ENCODE measurements at places on chromosomes 13 and 19.

- no peak for DNase-seq
Observed at GRCh38 chr13:100854006-100854405, 179.4 kb upstream of the TMTC4 start.

- DNase-seq, result no peak
Observed at GRCh38 chr13:32142115-32142514, 110.5 kb downstream of the FRY start.

GRCh38 chr13:20160306-20161274, at the start of gene GJA3:
TSS of gene GJA3 (minus strand) at chr13:20161052. CDS start at chr13:20143288, 17,764 bp downstream.
- no peak for DNase-seq

DNA sequence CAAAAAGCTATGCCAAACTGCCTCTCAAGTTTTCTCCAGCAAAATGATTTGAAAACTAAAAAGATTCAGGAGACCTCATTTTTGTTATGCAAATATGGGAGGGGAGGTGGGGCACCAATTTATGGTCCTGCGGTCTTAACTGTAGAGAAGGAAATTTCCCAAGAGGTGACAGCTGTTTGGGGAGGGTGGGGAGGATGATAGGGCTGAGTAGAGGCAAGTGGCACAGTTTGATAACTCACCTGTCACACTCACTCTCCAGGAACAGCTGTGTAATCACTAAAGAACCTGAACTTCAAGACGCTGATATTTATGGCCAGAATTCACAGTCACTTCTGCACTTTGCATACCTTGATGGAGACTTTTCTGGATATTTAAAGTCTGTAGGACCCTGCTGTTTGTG, 232.9 kb upstream of the STARD13 start:
- DNase-seq, result no peak

GRCh38 chr19:29947871-29948270, 5.8 kb downstream of the URI1 start:
- DNase-seq, result no peak

DNA sequence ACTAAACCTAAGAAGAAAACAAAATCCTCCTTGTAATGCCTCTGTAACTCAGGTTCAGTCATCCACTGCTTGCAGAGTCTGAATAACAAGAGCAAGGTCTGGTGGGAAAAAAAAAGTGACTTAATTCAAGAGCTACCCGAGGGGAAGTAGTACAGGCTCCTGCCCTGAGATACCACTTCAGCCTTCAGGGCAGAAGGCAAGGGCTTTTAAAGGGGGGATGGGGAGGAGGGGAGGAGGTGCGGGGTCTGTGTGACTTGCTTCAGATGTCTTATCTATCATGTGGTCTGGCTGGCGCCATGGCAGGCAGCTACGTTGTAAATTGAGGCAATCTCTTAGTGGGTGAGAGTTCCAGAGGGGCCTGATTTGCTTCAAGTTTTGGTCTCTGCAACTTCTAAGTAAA, 66.7 kb downstream of the LRRC63 start:
- DNase-seq, result peak; percentile 10

- no peak for DNase-seq
Observed at GRCh38 chr13:112704308-112705145, 14.7 kb downstream of the ATP11A start.

GRCh38 chr13:48570216-48570828, 37.4 kb upstream of the RCBTB2 start:
- DNase-seq, result peak; percentile 86

- no peak for DNase-seq
Observed at GRCh38 chr19:2224754-2225349, 11.3 kb downstream of the PLEKHJ1 start.

- DNase-seq, result peak; percentile 60
Observed at GRCh38 chr19:38290631-38291147, 13.4 kb upstream of the C19orf33 start.

DNA sequence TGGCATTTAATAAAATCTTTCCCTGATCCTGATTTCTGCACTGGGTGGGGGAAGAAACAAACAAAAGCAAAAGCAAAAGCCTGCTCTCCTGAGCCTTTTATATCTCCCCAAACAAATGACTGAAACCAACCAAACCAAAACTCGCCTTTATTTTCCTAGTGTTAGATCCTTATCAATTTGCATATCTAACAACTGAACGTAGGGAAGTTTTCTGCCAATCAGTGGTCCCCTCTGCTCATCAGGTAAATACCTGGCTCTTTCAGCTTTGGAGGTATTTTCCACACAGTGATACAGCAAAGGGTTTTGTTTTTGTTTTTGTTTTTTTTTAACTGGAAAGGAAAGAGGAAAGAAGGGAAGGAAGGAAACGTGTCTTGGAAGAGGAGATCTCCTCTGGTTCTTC, 3.3 kb downstream of the AMER2 start:
- DNase-seq, result no peak

DNA sequence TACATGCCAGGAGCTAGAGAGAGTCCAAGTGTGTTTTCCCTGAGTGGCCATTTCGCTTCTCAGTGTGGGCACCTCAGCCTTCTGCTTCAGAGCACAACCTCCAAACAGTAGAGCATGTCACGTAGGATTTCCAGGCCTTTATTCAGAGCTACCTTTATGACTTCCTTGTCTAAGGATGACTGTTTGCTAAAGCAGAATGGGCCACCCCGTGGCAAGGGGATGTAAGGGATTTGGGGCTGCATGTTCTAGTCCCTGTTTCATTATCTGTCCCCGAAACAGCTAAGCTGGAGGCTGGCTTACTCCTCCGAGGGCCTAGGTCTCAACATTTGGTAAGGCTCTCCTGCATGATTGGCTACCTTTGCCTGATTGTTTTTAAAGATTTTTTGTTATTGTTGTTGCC, 6.0 kb downstream of the RNASEH2B start:
- DNase-seq, result no peak

- DNase-seq, result no peak
Observed at GRCh38 chr13:30963791-30964190, 31.3 kb downstream of the TEX26 start.

DNA sequence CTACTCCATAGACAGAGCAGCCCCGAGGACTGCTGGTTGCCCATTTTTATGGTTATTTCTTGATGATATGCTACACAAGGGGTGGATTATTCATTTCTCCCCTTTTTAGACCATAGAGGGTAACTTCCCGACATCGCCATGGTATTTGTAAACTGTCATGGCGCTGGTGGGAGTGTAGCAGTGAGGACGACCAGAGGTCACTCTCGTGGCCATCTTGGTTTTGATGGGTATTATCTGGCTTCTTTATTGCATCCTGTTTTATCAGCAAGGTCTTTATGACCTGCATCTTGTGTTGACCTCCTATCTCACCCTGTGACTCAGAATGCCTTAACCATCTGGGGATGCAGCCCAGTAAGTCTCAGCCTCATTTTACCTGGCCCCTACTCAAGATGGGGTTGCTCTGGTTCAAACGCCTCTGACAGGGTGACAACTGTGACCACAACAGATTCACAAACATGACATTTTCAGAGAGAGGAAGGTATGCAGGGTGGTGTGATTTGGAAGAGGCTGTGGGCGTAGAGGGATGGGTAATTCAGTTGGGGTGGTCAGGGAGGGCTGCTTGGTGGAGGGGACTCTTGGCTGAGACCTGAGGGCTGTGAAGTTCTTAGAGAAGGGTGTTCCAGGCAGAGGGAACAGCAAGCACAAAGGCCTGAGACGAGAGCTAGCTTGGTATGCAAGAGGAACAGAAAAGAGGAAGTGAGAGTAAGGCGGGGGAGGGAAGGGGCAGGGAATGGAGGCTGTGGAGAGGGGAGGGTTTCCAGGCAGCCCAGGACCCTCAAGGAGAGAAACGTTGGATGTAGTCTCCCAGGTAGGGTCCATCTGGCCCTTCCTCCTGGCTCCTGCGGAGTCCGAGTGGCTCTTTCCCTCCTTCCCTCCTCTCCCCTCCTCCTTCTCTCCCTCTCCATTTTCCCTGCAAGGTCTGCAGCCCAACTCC, 23.5 kb downstream of the FAM187B start:
- DNase-seq, result peak; percentile 81

DNA sequence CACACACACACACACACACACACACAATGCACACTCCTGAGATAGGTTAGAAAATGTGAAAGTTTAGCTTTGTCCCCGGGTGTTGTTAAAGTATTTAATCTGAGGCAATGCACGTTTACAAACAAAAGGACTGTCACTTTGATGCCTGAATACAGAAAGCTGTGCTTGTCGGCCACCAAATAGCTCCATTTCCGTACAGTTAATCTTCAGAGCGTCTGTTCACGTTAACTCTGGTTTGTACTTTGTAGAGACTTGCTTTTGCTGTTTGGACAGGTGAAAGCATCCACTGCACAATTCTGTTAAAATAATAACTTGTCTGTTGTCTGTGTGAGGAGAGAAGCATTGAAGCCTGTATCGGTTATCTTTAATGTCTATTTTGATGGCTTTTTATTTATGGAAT, 267.8 kb downstream of the FGF9 start:
- no peak for DNase-seq

DNA sequence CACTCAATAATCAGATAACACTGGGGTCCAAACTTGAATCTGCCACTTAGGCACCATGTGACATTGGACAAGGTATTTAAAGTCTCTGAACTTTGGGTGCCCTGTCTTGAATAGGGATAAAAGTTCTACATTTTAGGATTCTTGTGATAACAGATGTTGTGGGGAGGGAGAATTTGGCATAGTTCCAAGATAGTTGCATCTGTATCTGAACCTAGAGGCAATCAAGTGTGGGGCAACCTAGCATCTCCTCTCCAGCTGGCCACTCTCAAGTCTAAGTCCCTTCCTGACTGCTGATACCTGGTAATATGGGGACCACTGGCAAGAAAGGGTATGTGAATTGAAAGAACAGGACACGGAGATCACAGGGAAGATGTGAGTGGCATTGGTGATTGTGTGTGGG, 256.1 kb downstream of the FOXO1 start:
- DNase-seq, result no peak

DNA sequence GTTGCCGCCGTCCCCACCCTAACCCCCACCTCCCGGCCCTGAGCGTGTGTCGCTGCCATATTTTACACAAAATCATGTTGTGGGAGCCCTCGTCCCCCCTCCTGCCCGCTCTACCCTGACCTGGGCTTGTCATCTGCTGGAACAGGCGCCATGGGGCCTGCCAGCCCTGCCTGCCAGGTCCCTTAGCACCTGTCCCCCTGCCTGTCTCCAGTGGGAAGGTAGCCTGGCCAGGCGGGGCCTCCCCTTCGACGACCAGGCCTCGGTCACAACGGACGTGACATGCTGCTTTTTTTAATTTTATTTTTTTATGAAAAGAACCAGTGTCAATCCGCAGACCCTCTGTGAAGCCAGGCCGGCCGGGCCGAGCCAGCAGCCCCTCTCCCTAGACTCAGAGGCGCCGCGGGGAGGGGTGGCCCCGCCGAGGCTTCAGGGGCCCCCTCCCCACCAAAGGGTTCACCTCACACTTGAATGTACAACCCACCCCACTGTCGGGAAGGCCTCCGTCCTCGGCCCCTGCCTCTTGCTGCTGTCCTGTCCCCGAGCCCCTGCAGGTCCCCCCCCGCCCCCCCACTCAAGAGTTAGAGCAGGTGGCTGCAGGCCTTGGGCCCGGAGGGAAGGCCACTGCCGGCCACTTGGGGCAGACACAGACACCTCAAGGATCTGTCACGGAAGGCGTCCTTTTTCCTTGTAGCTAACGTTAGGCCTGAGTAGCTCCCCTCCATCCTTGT, 6.4 kb downstream of the YIPF2 start:
- no peak for DNase-seq

DNA sequence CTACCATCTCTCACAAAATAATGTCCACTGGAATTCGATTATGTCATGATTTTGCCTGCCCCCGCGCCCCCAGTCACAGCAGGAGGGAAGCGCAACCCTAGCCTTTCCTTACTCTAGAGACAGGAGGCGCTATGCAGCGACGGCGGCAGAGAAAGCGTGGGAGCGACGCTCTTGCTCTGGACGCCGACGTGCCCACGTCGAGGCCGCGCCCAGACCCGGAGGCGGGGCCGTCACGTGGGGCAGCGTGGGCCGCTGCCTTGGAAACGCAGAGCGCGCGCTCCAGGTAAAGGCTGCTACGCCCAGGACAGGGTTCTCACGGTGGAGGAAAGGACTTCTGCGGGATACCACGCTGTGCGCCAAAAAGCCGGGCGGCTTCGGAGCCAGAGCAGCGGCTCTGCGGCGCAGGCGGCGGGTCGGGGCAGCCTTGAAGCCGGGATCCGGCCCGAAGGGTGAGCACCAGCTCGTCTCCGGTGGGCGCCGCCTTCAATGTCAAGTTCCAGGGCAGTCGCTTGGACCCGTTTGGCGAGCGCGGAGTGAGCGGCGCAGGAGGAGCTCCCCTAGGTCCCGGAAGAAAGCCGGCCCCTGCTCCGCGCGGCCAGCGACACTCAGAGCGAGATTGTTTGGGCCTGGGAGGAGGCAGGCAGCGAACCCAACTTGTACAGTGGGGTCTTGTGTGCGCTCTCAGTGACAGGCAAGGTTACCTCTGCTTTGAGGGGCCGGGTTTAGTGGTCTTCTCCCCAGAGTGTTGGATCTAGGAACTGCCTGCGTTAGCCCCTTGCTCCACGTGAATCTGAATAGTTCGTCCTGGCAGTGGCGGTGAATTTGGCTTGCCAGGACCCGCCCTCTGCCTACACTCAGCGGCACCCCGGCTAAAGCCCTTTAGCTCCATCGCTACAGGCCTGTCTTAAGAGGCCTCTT, 121.7 kb downstream of the MRPL57 start:
- peak; percentile 90 for DNase-seq

GRCh38 chr13:19181621-19182485, at the start of gene TUBA3C:
TSS of gene TUBA3C (minus strand) at chr13:19181824. CDS start at chr13:19181747, 77 bp downstream.
- no peak for DNase-seq

GRCh38 chr13:75341028-75341427, 140.9 kb downstream of the TBC1D4 start:
- no peak for DNase-seq

DNA sequence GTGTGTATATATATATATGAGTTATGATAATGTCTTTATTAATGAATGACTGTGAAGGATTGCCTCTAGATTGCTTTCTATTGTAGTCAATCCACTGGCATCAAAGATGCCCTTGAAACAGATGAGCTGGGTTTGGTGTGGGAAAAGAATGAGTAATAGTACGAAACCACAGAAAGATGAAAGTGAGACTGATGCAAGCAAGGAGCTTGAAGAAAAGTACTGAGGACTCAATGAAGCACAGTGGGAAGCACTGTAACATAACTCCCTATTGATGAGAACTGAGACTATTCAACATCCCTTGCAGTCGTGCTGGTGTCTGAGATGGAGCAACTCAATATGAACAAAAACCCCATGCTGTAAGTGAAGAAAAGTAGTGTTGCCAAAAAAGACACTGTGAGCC, 1794.2 kb downstream of the SLITRK5 start:
- no peak for DNase-seq

DNA sequence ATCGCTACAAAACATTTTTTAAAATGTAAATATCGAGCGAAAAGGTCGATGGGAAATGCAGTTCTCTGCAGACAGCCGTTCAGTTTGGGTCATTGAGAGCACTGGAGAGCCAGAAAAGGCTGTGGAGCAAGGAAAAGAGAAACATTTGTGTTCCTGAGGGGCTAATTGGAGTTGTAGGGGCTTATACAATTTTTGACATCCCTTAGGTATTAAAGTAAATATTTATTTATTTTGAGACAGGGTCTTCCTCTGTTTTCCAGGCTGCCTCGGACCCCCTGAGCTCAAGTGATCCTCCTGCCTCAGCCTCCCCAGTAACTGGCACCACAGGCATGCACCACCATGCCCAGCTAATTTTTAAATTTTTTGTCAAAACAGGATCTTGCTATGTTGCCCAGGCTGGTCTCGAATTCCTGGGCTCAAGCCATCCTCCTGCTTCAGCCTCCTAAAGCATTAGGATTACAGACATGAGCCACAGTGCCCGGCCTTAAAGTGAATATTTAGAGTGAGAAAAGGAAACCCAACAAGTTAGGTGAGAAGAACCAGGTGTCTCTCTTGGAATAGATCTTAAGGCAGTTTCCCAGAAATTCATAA, 825 bp upstream of the YIF1B start:
- DNase-seq, result no peak
